ENCODE measurements at places on chromosomes 16 and 17.

GRCh38 chr17:65918916-65919315 lies 273.0 kb downstream of the CEP112 start:
- no peak for DNase-seq

GRCh38 chr17:79051306-79051705 lies 23.3 kb upstream of the ENGASE start:
- DNase-seq: no peak

DNA sequence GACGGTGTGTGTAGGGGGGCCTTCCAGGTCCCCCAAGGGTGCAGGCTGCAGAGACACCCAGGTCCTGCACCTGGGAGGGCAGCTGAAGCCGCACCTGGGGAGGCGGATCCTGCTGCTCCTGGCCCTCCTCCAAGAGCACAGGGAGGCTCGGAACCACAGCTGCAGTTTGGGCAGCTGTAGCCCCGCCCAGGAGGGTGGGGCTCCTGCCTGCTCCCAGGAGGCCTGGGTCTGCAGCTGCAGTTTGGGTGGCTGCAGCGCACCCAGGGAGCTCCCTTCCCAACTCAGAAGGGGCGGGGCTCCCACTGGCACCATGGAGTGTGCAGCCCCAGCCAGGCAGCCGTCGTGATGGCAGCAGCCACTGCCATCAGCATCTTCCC lies 69.4 kb upstream of the NKD1 start:
- no peak for DNase-seq

GRCh38 chr16:2015117-2015946 lies 4.3 kb upstream of the NPW start:
- no peak for DNase-seq

- DNase-seq: no peak
Observed at GRCh38 chr17:75011401-75012095, 922 bp upstream of the MRPL58 start.

DNA sequence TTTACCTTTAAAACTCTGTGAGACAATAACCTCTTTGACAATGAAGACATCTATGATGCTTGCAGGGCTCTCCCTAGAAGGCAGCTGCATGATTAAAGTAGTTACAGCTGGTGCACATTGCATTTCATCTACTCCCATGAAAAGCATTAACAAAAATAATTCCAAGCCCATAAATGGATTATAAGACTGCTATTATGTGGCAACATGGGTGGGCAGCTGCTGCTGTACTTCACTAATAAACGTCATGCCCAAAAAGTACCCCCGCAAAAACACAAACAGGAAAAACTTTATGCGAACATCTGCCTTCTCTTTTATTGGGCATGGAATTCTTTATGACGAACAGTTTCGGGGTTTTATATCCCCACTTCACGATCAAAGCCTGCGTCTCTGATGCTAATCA lies 224.9 kb downstream of the CA10 start:
- DNase-seq: no peak

DNA sequence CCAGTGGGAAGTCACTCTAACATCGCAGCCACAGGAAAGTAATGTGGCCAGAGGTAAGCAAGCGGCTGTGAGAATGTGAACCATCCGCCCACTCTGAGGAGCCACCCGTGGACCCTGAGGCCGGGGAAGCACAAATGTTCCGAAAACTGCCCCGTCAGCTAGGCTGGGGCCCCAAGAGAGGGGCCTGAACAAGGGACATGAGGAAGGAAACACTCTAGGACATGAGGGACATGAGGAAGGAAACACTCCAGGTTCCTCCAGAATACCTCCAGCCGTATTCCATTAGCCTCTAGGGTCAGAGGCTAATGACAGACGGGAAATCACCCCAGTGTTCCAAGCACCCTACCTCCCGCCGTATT lies 317 bp downstream of the TEFM start:
- DNase-seq: no peak

DNA sequence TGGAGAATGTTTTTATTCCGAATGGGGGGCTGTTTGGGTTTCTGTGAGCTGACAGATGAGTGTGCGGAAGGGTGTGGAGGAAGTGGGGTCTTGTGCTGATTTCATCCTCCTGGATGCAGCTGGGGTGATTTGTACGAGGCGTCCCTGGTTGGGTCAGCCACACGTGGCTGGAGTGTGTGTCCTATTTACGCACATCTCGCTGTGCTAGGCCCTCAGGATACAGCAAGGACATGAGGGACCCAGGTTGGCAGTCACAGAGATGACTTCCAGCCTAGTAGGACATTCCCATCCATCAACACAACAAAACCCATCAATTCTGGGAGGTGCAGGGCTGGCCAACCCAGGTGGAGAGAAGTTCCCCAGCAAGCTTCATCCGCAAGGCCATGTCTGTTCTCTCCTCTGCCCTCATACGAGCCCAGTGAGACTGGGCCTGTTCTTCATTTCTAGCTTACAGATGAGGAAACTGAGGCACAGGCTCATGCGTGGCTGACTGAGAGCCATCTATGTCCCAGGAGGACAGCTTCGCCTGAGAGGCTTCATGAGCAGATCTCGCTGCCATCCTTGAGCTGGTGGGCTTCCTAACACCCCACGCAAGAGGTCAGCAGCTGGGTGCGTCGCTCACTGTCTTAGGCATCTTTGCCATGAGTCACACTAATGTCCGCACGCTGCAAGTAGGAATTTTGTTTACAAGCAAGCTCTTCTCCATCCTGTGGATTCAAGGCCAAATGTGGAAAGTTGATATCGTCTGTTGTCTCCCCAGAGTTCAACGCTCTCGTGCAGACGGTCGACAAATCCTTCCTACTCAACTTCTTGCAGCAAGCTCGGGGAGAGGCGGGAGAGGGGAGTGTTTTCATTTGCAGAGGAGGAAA lies 24.4 kb downstream of the IRF8 start:
- no peak for DNase-seq

- DNase-seq: no peak
Observed at GRCh38 chr17:73508057-73508930, 136.0 kb downstream of the SDK2 start.

DNA sequence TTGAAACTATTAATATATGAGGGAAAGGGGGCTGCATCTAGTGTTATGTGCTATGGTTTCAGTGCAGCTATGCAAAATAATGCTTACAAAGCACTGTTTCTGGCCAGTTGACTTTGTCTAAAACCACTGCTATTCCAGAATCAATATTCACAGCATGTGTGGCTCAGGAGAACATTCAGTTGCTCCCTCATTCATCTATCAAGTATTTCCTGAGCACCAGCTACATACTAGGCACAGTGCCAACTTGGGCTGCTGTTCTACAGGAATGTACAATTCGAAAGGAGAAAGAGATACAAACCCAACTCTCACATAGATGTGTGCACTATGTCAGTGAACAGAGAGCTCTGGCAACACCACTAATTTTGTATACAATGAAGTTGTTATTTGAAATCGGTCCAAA lies 183.0 kb downstream of the PHKB start:
- no peak for DNase-seq

DNA sequence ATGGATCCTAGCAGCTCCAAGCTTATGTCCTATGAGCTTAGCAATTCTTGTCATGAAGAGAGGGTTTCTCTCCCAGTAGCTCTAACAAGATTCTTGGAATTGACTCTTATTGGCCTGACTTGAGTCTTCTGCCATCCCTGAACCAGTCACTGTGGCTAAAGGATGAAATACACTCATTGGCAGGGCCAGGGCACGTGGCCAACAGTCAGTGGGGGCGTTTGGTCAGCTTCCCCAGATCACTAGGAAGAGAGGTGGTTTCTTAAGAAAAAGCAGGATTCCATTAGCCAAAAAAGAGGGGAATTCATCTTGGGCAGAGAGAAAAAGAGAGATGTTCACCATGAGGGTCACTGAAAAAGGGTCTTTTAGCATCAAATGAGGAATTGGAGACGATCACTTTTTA lies 363.2 kb downstream of the SNX29 start:
- DNase-seq: no peak

DNA sequence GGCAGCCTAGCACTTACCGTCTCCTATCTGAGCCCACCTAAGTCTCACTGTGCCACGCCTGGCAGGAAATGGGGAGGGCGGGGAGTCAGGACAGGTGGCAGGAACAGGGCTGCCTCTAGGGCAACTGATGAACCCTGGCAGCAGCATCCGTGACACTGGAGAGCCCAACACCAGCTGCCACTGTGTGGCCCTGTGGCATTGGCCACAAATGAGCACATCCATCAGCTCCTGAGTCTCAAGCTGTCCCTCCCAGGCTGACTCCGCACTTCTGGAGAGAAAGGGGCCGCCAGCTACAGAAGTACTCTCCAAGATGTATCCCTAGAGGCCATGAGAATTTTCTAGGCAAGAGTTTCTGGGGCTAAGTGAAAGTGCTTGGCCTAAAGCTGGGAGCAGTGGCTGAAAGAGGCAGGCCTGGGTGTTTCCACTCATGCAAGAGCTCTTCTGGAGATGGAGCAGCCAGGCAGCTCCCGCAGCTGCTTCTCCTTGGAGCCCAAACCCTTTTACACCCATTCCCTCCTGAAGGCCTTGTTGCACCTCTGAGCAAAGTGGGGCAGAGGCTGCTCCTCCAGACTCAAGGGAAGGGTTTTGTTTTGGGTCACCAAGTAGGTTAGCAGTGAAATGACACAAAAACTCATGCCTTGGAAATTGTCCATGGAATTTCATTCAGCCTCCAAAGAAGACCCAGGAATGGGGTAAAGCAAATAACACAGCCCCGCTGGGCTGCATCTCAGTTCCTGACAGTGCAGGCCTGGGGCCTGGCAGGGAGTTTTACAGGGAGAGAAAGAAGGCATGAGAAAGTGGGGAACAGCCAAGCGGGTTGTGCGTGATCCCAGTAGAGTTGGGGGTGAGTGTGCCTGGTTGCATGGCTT lies 25.8 kb downstream of the PEMT start:
- no peak for DNase-seq

- DNase-seq: no peak
Observed at GRCh38 chr16:23781176-23781575, 26.4 kb downstream of the CHP2 start.

DNA sequence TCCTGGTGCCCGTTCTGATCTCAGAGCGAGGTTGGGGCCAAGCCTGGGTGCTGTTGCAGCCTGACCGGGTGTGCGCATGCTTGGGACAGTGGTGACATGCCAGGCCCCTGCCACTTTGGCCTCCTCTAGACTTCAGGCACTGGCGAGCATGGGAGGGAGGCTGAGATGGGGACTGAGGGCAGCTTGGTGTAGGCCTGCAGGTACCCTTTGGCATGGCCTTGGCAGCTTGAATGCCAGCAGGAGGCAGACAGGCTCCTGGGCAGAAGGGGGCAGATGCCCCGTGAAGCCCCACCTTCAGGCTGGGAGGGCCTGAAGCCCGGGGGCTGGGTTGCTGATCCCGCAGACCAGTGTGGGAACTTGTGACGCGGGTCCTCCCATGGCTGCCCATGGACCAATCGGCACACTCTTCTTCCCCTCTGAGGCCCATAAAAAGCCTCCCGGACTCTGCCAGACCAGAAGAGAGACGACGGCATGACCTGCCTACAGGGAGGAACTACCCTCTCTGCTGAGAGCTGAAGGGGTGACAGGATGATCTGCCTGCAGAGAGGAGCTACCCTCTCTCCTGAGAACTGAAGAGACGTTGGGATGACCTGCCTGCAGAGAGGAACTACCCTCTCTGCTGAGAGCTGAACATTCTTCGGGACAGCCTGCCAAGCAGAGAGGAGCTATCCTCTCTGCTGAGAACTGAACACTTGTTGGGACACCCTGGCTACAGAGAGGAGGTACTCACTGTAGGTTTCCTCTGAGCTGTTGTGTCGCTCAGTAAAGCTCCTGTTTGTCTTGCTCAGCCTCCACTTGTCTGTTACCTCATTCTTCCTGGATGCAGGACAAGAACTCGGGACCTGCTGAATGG lies 17.5 kb downstream of the RHOT1 start:
- no peak for DNase-seq

DNA sequence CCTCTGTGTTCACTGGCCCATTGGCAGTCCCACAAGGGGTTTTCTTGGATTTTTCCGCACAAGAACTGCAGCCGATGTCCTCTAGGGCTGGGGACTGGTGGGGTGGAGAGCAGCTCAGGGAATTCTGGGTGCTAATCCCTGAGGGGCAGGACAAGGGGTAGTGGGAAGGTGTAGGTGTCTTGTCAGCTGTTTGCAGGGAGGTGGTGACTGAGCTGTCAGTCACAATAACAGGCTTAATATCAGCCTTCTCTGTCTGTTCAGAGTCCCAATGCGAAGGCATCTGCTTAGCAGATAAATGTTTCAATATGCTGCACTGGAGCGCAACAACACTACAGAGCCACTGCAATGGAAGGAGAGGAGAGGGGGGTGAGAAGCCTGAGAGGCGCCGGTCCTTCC lies 10.1 kb upstream of the DHRS13 start:
- DNase-seq: no peak

- DNase-seq: no peak
Observed at GRCh38 chr16:57325458-57325857, 33.1 kb upstream of the CCL22 start.

DNA sequence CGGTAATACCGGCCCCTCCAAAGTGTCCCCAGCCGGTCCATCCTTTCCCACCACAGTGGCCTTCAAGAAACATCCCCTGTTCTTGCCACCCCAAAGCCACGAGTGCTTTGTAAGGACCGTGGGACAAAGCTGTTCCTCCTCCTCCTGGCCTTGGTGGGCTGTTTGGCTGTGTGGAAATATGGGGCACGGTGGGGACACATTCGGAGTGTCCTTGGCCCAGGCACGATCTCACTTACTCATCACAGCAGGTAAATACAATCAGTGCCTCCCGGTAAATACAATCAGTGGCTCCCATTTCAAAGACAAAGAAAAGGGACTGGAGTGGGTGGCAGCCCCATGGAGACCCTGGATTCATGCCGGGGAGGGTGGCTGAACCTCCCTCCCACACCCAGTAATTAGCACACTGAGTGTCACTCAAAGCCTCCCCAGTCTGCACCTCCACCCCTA lies 10.4 kb downstream of the SCN4A start:
- DNase-seq: no peak

DNA sequence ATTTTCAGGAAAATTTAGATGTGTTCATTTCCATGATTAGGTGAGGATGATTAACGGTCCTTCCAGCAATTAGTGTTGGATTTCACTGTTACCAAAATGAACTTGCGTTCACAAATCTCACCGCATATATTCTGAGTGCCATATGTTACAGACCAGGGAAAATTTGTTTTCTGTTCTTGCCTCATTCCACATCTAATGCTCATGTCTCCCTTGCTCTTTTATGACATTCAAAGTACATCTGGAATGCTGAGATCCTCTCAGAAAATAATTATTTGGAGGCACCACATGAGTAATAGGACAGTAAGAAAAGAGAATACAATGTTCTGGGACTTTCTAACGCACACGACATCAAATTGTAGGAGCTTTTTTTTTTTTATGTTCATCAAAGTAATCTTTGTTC lies 406.5 kb downstream of the SHISA9 start:
- no peak for DNase-seq

DNA sequence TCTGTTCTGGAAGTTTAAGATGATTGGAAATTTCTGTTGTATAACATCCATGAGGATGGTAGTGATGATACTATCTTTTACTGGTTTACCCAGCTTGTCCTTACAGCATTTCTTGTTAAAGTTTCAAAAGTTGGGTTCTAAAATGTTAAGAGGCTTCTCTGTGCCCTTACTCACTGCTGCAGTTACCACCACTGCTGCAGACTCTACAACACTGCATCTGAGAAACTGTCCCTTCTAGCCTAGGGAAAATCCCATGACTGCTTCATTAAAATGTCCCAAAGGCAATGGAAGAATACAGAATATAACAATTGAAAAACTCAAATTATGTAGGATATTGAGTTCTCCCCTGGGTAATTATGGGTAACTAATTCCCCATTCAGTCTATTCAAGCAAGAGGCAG lies 3.8 kb upstream of the NSRP1 start:
- no peak for DNase-seq

All from NCI-H187 treated with DMSO at 0.1 percent for 48 hours (cell line).